ENCODE measurements at places on chromosomes 11 and 22.

GRCh38 chr22:41620589-41621098, at the start of gene DESI1:
Gene DESI1 (minus strand): TSS chr22:41621043. CDS start chr22:41620839, 204 bp downstream.
- DNase-seq, result no peak

DNA sequence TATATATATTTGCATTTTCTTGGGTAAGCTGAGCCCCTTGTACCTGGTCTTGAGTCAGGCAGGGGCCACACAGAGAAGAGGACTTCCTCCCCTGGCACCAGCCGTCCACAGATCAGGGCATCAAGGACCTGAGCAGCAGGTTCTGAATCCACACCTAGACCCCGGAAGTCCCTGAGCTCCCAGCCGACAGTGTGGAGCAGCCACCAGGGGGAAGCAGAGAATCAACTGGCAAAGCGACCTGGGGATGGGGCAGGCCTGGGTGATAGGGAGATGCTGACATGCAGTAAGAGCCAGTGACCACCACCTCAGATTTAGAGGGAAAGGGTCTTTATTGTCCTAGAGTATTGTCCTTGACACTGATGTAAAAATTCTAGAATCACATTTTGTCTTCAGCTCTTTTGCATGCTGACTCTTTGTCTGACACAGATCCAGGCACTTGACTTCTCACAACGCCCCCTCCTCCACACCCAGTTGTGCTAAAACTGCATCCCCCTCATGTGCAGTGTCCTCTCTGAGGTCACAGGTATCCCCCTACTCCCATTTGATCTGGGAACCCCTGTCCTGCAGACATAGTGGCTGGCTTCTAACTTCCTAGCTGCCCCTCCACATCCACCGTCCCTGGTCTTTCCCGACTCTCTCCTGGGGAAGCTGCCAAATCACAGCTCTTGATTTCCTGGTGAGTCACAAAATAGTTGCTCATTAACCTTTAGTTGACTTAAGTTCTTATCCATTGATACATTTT, 109.3 kb downstream of the GGTLC2 start:
- DNase-seq, result peak; percentile 67

GRCh38 chr11:70220136-70220535, 17.0 kb downstream of the FADD start:
- no peak for DNase-seq

- DNase-seq, result no peak
These were observed 1245.6 kb upstream of the RAG2 start for GRCh38 chr11:37843603-37844002.

- no peak for DNase-seq
These were observed 4.3 kb downstream of the BCO2 start for GRCh38 chr11:112179601-112180000.

DNA sequence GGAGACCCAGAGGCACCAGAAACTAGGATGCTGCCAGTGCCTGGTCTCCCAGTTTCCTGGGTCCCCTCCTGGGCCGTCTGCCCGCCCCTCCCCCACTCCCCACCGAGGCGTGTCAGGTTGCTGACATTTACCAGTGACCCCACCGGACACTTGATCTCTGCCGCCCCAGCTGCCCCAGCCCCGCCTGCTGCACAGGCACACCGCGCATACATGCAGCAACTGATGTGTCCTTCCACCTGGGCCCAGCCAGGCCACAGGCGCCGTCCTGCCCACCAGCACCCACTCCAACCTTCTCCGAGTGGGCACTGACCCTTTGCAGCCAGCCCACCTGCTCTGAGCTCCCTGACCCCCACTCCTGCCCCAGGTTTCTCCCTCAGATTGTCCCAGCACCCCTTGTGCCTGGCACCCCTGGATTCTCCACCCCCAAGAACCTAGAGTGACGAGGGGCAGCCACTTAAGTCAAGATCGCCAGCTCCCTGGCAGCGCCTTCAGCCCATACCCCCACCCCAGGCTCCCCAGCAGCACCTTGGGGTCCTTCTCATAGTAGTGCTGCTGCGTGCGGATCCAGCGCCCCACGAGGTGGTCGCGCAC, 548 bp downstream of the PYGM start:
- no peak for DNase-seq

GRCh38 chr22:33327348-33327860, 269.2 kb upstream of the SYN3 start:
- DNase-seq, result no peak

GRCh38 chr11:27028561-27028965, 12.1 kb upstream of the BBOX1 start:
- no peak for DNase-seq

DNA sequence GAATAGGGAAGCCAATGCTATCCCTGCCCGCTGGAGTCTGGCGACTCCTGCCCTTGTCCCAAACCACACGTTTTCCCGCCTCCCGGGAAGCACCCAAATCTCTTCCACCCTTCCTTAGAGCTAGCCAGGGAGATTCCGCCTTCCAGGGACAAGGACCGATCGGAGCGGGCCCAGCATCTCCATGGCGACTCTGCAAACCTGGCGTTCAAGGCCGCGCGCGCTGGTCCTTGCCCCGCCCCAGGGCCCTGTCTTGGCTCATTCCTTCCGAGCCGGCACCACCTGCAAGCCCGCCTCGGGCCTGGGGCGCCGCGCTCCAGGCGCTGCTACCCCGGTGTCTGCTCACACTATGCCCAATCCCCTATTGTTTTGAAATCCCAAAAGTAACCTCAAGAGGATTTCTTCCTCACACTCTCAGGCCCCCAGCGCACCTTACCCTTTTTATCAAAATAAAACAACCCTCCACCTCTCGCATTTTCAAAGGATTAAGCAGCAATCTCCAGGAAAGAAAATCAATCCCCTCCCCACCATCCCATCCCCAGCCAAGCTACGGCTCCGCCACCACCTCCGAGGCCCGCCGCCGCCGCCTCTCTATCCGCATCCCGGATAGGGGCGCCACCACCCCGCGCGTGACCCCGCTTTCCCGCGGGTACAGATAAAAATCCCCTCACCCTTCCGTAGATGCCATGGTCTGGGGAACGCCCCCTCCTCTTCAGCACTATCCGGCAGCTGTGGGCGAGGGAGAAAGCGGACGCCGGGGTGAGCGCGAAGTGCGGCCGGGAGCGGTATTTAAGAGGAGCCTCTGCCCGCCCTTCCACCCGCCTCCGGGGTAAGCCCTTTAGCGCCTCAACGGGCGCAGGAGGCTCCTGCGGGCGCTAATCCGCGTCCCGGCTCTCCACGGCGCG, 825 bp downstream of the SLC1A2 start:
- peak; percentile 5 for DNase-seq

- DNase-seq, result no peak
These were observed 17.8 kb downstream of the SGSM3 start for GRCh38 chr22:40388231-40388630.

GRCh38 chr22:34808618-34809017, 257.3 kb upstream of the ISX start:
- DNase-seq, result no peak

DNA sequence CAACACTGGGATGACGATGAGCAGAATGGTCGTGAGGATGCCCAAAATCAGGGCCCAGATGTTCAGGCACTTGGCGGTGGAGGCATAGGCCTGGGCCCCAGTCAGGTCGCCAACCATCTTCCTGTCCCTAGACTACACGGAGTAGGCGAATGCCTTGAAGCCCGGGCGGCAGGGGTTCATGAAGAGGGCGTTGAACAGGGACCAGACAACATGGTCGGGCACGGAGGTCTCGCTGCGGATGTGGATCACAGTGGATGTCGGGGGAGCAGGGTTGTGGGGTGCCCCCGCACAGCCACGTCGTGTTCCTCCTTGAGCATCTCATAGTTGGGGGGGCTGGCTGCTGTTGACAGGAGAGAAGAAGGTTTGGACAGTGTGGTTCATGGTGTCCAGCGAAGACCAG, 9.5 kb downstream of the MYEOV start:
- no peak for DNase-seq

- DNase-seq, result no peak
These were observed 16.9 kb downstream of the ADORA2A start for GRCh38 chr22:24444251-24444650.

- no peak for DNase-seq
These were observed 111.5 kb downstream of the SWAP70 start for GRCh38 chr11:9775398-9775779.

GRCh38 chr11:122803716-122804115, 34.6 kb upstream of the CRTAM start:
- DNase-seq, result no peak

DNA sequence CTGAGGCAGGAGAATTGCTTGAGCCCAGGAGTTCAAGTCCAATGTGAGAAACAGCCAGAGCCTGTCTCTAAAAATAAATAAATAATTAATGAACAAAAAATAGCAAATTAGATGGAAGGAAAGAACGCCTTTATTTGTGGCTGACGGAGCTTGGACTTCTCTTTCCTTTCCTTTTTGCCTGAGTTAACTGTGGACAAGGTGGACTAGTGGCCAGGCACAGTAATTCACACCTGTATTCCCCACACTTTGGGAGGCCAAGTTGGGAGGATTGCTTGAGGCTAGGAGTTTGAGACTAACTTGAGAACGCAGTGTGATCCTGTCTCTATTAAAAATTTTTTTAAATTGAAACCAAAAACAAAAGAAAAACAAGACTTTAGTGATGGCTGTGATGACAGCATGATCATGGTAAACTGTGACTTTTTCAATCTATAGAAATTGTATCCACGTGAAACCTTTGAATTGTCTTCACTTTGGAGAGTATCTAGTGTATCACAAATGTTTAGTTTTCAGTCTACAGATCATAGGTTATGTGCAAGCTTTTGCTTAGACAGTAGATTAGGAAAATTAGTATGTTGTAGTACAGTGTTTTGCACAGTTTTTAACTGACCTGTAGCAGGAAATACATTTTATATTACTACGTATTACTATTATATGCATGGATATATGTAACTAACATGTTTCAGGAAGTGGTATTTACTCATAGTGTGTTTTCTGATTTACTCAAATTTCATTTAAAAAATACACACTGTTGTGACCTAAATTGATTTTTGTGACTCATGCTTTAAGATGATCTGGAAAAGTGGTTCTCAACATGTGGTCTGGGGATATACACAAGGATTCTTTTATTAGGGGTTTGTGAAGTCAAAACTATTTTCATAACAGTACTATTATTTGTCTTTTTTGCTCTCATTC, 42.1 kb downstream of the KDM2A start:
- no peak for DNase-seq

- DNase-seq, result peak; percentile 24
These were observed 26.4 kb upstream of the UCP3 start for GRCh38 chr11:74035264-74035663.

DNA sequence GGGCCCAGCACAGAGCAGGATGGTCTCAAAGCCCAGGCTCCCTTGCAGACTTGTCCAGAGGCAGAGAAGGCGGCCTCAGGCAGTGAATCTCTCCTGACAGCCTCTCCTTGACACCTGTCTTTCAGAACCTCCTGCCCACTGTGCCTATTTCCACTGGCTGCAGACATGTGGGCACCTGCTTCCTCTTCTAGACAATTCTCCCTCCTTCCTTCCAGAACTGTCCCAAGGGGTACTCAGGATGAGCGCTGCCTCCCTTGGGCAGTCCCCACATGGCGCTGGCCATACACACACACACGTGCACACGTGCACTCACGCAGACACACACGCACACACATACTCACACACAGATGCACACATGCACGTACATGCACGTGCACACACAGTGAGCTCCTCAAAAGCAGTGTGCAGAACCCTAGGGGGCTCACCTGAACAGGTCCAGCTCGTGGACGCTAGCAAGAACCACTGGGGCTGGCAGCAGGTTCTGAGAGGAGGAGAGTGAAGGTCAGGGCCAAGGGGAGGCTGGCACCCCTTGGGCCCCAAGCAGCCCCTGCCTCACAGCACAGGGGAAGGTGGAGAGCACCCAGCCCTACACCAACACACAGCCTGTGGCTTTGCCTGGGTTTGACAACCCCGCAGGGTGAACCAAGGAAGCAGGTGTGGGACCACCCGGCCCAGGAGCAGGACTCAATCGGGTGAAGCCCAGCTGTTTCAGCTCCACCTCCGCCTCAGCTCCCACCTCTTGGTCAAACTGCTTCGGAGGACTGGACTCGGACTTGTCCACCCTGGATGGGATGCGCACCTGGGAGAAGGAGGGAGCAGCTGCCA, 8.1 kb upstream of the PLXNB2 start:
- DNase-seq, result no peak

DNA sequence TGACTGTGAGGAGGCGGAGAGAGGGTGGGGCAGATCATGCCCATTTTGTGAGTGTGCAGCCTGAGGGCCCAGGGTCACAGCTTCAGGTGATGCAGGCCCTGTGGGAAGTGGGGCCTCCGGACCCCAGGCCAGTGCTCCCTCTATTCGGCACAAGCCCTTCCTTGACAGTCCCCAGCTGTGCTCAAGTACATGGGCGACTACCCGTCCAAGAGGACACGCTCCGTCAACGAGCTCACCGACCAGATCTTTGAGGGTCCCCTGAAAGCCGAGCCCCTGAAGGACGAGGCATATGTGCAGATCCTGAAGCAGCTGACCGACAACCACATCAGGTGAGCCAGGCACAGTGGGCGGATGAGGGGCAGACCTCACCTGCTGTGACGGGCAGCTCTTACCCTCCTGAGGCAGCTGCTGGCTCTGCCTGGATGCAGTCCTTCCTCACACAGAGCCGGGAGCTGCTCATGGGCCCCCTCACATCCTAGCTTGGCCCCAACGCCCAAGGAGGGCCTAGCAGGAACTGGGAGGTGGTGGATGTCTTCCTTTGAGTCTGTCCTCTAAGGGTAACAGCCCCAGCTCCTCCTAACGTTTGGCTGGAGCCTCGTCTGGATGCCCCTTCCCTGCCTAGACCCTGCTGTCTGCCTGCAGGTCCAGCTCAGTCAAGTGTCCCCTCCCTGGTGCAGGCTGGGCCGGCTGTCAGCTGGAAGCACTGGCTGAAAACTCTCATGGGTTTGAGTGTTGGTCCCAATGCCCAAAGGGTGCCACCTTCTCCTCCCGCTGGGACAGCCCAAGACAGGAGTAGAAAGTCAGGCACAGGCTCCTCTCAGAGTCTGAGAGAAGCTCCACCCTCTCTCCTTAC, 76.1 kb downstream of the MYO7A start:
- DNase-seq, result no peak

DNA sequence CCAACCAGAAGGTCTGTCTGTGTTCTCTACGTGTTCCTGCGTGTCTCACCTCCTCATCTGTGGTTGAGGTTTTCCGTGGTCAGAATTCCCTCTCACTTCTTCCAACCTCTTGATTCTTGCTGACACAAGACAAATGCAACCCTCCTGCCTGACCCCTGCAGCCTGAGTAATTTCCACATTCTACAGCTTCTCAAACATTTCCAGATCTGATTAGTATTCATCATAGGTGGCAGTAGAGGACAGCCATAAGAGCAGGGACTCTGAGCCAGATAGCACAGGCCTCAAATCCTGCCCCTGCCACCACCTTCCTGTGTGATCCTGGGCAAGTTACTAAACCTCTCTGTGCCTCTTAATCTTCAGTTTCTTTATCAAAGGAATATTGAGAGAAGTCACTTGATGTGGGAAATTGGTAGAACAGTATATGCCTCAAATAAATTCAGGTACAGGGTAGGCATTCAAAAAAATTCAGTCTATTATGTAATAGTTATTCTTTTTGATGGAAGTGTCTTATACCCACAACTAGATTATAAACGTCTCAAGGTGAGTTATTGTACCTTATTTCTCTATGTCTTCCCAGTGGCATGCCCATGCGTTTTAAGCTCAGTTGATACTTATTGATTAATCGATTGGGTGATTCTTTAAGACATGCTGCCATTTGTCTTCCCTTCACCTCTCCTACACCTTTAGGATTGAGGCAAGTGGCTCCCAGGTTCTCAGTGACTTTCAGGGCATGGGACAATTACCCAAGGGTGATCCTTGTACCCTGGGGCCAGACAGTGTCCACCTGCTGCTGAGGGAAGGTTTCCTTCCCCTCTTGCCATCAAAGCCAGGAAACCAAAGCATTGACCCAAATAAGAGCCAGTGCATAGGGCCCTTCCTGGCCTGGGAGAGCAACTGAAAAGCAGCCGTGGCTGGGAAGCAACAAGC, 19.6 kb downstream of the POU2AF1 start:
- no peak for DNase-seq

GRCh38 chr11:32895471-32895870, 2.9 kb downstream of the QSER1 start:
- DNase-seq, result no peak
